Endothelial cell of umbilical vein (primary cell): ENCODE measurements at places on chromosomes 5 and 9. TPM values are rescaled to one million over a fixed set of nuclear protein-coding genes. Genes with fewer than 3 reads are reported as not detected.
A peak's percentile ranks its signal among the peaks of the same experiment; 100 is the strongest.

DNA sequence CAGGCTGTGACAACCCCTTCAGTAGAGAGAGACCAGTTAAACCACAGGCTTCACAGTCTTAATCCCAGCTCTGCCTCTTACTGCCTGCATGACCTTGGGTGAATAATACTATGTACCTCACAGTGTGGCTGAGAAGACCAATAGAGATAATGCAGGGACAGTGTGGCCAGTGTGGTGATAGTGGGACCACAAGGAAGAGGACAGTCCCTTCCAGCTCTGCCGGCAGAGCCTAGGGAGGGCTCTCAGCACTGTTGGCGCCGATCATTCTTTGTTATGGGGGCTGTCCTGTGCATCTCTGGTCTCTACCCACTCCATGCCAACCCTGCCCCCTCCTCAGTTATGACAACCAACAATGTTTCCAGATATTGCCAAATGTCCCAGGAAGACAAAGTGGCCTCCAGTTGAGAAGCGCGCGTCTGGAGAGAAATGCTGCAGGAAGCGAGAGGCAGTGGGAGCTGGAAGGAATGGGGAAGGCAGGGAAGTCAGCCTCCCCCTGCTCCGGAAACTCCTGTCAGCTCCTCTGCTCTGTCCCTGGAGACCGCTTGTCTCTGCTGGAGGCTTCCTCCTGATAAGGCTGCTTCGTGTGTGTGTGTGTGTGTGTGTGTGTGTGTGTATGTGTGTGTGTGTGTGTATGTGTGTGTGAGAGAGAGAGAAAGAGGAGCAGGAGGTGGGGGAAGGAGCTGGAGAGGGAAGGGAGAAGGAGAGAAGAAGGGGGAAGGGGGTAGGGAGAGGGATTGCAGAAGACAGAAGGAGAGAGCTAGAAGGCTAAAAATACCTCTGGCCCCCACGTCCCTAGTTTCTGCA lies 31.8 kb upstream of the FABP6 start:
- peak; percentile 13 for DNase-seq

DNA sequence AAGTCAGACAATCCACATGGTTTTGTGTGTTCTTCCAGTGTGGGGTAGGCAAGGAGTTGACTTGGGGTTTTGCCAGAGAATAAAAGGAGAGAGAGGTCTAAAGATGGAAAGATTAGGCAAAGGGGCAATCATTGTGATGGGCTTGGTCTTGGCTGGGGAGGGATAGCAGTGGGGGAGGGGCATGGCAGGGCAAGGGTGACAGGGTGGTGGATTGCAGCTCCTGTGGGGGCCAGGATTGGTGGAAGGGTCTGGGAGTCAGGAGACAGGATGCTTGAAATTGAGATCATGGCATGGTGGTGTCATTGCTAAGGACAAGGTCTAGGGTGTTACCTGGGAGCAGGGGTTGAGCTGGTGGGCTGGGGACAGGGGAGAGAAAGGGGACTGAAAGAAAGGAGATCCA lies 57.6 kb downstream of the ZNF618 start:
- DNase-seq: no peak

- no peak for DNase-seq
Measured at GRCh38 chr5:122607818-122608217, 167.1 kb upstream of the SNX2 start.

DNA sequence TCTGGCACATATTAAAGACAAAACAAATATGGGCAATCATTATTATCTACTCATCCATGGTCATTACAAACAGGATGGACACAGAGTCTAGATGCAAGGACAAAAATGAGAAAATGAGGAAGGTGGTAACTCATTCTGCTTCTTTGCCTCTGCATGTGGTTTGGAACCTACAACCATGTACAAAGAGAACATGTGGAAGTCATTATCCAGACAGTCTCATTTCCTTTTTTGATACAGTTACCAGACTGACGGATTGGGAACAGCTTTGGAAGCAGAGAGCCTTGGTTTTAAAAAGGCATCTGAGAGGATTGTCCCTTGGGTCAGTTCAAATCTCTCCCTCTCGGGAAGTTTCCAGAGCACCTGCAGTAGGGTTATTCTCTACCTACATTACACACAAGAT lies 433.4 kb upstream of the TNC start:
- DNase-seq: no peak

DNA sequence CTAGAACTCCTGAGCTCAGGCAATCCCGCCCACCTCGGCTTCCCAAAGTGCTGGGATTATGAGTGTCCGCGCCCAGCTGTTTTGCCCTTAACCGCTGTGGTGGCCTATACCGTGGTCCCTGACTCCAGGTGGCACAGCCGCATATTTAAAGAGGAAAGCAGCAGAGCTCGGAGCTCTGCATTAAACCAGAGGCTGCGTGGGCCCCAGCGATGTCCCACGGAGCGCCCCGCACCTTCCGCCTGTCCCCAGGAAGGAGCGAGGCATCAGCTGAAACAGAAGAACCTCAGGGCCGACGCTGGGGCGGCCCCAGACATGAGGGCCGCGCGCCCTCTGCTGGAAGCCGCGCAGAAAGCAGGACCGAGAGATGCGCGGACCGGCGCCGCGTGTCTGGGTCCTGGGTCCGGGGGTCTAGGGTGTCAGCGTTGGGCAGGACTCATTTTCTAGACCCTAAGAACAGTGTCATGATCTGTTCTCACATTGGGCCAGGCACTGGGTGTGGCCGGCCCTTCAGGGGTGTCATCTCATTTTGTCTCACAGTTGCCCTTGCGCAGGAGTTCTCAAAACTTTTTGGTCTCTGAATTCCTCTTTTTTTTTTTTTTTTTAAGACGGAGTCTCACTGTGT lies 37.7 kb downstream of the LAMC3 start:
- peak; percentile 56 for DNase-seq

DNA sequence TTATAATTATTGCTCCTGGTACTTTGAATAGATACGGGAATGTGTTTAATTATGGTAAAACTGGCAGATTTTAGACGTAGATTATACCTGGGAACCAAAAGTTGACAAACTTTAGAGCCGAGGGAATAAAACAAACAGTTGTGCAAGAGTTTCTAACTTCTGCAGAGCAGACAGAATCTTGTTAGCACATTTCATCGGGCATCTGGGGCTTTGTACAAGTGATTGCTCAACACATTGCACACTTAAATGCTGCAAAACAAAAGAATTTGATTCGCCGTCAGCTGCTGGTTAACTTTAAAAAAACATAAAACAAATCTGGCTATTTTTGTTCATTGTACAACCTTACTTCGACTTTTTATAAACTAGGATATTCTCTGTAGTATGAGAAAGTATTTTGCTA lies 398.1 kb downstream of the MAN2A1 start:
- DNase-seq: no peak

DNA sequence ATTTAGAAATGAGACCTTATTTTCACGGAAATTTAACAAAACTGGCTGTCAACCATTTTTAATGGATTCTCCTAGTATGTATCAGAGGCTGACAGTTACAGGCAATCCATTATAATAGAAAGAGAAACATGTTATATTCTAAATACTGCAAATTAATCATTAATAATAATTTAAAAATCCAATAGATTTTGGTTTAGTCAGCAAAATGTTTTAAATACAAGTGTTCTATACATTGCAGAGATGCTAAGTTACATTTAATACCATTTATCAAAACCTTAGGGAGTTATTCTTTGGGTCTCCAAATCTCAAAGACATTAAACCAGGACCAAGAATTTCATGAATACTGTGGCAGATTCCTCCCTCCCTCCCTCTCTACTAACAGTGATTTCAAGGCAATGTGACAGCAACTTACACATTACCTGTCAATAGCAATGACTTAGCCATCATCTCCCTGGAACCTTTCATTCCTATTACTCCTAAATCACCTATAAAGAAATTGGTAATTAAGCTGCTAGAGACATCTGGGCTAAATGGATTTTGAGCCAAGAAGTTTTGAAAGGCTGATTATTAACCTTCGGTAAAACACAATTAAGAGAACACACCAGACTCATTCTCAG lies 768.5 kb upstream of the DMAC1 start:
- DNase-seq: no peak

DNA sequence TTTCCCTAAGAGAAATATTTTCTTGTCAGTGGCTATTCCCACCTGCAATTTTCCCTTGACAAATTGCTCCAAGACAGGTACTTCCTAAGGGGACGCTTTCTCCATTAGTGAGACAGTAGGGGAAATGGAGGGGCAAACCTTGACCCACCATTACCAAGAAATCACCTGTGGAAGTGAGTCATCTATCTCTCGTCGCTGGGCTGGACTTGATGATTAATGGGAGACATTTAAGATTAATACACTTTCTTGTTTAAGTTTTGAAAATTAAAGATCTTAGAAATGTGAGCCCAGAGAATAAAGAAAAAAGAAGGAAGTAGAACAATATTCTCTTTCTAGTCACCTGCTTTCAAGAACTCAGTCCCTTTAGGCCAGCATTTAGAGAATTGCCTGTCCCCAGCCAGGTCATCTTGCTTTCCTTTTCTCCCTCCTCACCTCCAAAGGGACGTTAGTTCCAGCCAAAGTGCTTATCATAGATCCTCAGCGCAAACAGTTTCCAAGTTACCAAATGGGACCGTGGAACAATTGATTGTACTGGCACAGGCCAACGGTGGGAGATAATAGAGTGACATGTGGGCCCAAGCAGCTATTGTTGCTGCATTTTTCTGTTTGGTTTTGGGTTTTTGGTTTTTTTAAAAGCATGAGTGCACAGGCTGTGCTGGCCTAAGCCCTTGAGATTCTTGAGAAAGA lies 284.4 kb downstream of the ENC1 start:
- no peak for DNase-seq

GRCh38 chr5:2029206-2029605 lies 146.5 kb upstream of the IRX4 start:
- DNase-seq: no peak

DNA sequence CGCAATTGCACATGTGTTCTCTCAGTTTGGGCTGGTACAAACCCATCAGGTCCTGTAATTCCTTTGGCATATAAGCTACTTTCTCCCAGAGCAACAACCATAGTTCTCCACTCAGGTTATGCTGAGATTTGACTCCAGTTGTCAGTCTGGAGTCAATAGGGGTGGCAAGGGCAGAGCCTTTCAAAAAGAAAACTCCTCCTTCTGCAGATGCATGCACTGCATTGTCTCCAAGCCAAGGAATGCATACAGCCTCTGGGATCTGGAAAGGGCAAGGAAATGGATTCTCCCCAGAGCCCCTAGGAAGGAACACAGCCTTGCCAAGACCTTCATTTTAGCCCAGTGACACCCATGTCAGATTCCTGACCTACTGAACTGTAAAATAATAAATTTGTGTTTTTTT lies 31.0 kb upstream of the GZMA start:
- DNase-seq: no peak

- no peak for DNase-seq
Measured at GRCh38 chr5:76062502-76063041, 20.6 kb upstream of the SV2C start.

DNA sequence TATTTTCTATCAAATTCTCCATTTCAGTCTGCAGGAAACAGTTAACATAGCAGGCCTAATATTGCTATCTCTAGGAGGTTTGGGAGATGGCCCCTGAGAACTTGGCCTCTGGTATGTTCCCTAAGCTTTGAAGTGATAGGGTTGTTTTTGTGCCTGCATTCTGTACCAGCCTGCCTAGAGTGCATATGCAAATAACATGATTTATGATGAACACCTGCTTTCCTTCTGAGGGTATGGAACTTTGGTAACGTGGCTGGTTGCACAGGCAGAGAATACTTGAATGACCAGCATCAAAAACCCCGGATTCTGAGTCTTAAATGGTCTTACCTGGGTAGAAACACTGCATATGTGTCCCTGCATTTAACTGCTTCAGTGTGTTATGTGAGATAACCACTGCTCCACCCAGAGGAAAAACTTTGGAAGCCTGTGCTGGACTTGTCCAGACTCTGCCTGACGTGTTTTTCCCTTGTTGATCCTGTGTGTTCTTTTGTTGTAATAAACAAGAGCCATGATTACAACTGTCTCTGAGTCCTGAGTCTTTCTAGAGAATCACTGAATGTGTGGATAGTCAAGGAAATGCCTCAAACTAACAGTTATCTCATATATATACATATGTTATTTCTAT lies 111.3 kb upstream of the ABCA1 start:
- DNase-seq: no peak

DNA sequence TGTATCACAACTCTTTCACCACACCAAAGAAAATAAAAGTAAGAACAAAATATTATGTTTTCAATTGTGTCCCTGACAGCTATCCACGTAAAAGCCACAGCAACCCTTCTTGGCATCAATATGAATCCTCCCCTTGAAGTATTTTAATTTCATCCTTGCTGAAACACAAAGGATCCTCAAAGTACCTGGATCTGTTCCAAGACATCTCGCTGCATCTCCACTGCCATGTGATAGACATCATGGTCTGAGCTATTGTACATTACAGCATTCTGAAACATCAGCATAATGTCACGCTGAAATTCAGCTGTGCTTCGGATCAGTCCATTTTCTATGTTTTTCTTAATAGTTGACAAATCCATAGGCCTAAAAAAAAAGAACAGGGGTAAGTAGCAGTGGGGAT lies 17.7 kb downstream of the BRD8 start:
- DNase-seq: no peak

DNA sequence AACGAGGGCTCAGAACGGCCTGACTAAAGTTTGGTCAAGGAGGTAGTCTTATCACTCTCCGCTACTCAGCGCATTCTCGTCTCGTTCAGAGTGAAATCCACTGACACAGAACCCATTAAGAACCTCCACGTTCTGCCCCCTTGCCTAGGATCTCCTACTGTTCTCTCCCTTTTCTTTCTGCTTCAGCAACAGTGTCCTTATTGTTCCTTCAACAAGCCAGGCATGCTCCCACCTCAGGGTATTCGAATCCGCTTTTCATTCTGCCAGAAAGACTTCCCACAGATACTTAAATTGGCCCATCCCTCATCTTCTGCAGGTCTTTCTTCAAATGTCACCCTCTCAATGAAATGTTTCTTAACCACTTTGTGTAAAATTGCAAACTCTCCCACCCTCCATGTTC lies 4.3 kb upstream of the ZNF354C start:
- no peak for DNase-seq

Gene GRXCR2
- not detected in 2 replicates for total RNA-seq

Gene LRRTM2
- 0.14 and 0.20 TPM in 2 replicates for total RNA-seq

Gene ECSCR
- 365 and 377 TPM in 2 replicates for total RNA-seq

Gene PCDHGA7
- 1.5 and 1.8 TPM in 2 replicates for total RNA-seq

Gene PDE6A
- total RNA-seq: not detected in 2 replicates

Gene ENHO
- total RNA-seq: not detected in 2 replicates

Gene DMRT3
- total RNA-seq: not detected in 2 replicates

Gene GRIN1
- total RNA-seq: not detected in 2 replicates
